Chondrocyte (in vitro differentiated cells): ENCODE measurements at places on chromosomes 6 and 20.

DNA sequence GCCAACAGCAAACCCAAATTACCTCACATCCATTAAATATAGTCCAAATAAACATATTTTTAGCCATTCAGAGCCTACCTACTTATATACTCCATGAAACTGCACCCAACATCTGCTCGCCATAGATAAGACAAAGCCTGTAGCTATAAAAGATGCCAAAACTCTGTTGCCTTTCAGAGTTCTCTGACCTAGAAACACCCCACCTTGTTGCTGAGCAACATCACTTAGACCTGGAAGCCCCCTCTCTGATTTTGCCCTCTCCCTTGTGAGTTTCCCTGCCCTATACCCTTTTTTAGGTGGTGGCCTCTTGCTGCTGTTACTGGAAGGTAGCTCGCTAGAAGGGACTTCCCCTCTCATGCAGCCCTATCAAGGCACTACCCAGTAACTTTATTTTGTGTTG lies 27.7 kb upstream of the FBXL4 start:
- no peak for DNase-seq

DNA sequence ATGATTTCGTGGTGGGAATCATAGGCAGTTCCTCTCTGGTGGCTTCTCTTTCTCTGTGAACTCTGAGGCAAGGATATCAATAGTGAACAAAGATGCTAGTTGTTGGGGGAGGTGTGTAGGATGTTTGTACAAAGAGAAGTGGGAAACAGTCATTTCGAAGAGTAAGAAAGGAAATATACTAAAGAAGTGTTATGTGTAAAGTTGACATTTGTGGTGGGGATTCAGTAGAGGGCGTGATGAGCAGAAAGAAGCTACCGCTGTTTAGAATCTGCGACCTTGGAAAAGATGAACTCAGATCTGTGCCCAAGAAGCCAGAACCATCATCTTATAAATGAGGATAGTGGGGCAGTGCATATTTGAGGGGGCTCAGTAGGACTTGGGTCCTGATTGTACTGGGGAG lies 11.4 kb downstream of the SLC35F1 start:
- no peak for DNase-seq

DNA sequence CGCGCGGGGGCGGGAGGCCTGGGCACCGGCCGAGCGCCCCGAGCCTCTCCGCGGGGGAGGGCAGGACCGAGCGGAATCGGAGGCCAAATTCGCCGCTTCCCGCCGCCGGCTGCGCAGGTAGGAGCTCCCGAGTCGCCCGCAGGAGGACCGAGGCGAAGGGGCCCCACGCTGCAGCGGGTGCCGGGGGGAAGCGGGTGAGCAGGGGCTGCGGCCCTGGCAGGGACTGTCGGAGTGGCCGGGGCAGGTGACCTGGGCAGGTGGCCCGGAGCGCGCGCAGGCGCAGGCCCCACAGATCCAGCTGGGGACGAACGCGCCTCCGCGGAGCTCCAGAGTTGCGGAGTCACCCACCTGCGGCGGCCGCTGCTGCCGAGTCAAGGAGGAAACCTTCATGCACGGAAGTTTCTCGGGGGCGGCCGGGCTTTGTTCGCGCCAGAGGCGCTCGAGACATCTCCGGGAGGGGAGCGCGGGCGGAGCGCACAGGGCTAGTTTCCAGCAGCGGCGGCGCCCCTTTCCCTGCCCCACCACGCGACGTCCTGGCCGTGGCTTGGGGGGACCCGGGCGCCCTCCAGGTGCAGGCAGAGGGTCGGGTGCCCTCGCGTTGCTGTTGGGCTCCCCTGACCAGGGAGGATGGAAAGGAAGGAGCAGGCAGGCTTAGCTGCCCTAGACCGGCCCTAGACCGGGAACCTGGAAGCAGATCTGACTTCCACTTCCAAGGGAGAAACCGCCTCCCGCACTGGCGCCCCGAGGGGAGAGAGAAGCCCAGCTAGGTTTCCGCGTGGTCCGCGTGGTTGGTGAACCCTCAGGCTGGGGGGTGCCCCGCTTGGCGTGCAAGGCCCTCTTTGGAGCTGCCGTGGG lies 590 bp downstream of the SLCO4A1 start:
- DNase-seq = no peak

DNA sequence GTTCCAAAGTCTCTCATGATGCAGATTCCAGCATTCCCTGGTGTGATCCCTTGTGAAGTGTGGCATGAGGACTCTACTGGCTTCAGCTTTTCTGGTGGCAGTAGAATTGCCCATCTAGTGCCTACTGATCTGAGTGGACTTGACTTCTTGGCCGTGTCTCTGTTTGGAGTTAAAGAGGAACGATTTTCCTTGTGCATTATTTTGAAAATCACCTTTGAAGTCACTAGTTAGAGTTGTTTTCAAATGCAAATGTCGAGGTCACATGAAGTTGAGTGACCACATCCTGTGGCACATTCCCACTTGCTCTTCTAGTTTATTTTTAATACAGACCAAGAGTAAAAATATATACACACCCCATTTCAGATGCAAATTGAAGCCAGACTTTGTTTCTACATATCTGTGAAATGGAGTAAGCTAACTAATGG lies 270.7 kb upstream of the TAB2 start:
- DNase-seq = no peak

DNA sequence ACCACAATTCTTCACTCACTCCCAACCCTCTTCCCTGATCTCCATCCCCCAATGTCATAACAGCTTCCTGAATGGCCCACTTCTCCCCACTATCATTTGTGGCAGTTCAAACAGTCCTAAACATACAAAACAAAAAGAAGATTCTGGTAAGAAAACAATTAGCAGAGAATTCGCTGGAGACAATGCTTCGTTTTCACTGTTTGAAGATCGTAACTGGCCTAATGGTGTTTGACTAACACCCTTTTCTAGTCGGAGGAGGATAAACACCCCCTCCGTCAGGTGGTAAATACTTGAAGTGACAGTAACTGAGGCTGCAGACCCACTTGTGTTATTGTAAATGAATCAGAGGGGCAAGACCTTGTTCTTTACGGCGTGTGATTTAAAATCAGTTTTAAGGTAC lies 3.8 kb downstream of the EYA2 start:
- no peak for DNase-seq

GRCh38 chr6:91822581-91822980 lies 1235.7 kb upstream of the MAP3K7 start:
- no peak for DNase-seq

- no peak for DNase-seq
Measured at GRCh38 chr20:37786043-37786442, 92.2 kb downstream of the CTNNBL1 start.

DNA sequence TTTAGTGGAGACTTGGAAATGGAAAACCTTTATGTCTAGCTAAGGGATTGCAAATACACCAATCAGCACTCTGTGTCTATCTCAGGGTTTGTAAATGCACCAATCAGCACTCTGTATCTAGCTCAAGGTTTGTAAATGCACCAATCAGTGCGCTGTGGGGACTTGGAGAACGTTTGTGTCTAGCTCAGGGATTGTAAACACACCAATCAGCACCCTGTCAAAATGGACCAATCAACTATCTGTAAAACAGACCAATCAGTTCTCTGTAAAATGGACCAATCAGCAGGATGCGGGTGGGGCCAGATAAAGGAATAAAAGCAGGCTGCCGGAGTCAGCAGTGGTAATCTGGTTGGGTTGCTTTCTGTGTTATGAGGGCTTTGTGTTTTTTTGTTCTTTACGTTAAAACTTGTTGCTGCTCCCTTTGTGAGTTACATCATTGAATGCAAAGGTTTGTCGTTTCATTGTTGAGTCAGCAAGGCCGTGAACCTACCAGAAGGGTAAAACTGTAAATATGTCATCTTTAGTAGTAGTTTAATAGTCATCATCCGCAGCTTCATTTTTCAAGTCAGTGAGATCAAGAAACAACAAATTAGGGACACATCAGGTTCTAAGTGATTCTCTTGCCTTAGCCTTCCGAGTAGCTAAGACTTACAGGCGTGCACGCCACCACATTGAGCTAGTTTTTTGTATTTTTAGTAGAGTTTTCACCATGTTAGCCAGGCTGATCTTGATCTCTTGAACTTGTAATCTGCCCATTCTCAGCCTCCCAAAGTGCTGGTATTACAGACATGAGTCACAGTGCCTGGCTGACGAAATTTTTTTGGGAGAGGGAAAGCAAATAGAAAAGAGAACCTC lies 22.7 kb upstream of the NUP153 start:
- DNase-seq = no peak

DNA sequence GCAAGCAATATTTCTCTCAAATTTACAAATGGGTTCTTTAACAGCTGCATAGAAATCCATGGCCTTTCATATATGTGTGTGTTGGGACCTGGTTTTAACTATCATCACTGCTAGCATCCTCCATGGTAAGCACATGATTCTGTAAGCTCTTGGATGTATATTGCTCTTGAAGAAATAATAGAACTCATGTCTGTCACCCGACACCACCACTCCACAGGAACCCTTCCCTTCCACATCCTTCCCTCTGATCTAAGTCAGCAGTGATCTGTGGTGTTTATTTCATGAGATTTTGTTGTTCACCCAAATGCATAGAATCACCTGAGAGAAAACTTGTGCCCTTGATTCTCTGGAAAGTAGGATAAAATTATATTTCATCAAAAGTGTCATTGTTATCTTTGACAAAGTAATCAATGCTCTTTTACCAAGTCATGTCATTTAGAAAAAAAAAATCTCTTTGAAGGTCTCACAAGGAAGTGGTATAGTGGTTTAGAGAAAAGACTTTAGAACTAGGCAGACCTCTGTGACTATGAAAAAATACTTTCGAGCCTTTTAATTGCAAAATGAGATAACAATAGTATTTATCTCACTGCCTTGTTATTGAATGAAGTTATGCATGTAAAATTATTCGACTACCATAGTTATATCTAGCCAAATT lies 649.8 kb upstream of the SLC35B3 start:
- no peak for DNase-seq

- DNase-seq = no peak
Measured at GRCh38 chr6:84635081-84635761, 129.2 kb downstream of the TBX18 start.

DNA sequence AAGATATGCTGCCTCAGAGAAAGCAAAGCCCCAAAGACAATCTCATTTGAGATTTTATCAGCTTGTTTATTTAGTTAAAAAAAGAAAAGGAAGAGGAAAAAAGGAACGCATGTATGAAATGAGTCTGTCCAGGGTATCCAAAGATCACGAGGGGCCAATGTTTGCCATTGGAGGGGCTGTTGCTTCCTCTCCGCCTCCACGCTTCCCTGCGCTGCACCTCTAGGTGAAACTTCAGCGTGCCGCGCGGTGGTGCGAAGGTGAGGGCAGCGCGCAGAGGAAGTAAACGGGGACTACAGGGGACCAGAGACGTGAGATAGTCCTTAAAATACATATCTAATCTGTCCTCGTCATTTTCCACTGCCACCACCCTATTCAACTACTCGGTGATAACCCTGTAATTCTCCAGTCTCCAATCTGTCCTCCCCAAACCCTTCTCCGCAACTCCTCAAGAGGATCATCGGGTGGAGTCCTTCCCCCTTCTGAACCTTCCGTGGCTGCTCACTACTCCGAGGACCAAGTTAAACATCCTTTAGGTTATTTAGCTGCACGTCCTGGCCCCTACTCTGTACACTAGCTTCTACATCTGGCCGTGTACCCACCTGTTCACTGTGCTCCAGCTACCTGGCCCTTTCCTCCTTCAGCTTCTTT lies 1.1 kb upstream of the DCBLD1 start:
- DNase-seq = no peak

DNA sequence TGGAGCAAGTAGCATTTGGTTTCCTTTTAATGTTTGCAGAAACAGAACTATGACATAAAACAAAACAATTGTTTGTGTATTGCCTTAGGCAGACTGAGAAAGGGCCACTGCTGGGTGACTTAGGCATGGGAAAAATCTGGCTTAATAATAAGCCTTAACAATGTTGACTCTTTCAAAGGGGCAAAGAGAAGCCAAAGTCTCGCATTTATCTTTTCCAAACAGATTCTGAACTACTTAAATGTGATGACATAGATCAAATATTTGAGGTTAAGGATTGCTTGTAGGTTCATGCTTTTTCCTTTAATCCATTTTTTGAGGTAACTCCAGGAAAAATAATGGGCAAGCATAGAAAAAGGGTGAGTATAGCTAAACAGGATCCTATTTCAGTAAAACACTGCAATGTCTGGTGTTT lies 39.6 kb downstream of the ADAT2 start:
- DNase-seq = no peak

- no peak for DNase-seq
Measured at GRCh38 chr6:90811596-90812226, 224.8 kb upstream of the MAP3K7 start.

DNA sequence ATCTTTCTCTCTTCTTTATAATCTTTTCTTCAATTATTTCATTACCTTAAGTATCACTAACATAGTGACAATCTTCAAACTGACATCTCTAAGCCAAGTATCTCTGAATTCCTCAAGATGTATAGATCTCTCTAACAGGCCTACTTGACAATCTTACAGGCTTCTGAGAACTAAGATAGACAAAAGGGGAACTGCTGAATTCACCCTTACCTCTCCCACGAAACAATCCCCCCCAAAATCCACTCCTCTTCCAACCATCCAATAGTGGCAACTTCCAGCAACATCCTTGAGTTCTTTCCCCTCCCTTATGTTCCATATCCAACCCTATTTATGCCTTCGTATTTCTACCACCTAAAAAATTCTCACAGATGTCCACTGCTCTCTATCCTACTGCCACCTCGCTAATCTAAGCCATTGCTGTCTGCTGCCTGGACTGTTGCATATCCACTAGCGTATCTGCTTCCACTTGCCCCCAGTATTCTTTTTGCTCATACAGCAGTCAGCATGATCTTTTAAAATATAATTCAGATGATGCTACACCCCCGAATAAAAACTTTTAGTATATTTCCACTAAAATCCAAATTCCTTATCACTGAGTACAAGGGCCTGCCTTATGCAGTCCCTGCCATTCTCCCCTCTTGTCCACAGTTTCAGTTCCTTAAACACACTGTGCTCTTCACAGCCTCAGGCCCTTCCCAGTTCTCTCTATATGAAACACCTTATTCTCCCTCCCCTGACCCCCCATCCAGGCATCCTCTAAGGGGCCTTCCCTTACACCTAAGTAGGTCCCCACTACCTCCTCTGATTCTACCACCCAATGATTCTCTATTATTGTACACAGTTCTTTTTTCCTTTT lies 8.0 kb downstream of the REPS1 start:
- no peak for DNase-seq

DNA sequence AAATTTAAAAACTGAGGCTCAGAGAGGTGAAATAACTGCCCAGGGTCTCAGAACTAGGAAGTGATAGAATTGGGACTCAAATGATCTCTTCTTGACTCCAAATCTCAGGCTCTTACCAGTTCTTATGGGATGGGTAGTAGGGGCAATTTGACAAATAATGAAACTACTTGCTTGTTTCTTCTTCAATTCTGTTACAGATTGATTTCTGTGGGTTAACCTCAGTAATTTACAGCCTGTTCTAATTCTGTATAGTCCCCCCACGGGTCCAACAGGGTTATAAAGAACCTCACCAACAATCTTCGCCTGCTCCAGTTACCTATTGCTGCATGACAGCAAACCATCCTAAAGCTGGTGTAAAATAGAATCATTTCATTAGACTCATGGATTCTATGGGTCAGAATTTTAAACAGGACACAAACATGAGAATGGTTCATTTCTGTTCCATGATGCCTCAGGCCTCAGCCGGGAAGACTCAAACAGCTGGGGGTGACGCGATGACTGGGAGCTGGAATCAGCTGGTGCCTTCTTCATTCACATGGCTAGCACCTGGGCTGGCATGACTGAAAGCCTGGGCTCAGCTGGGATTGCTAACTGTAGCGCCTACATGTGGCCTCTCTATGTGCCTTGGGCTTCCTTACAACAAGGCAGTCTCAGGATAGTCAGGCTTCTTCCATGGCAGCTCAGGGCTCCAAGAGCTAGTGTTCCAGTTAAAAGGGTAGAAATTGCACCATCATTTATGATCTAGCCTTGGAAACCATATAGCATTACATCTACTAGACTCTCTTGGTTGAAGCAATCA lies 6.6 kb upstream of the WFDC2 start:
- DNase-seq = no peak
